ENCODE measurements at places on chromosomes 1 and 21.
A peak's percentile ranks its signal among the peaks of the same experiment; 100 is the strongest.

- DNase-seq = no peak
These were observed 21.8 kb upstream of the HSD3B1 start for GRCh38 chr1:119485201-119485600.

DNA sequence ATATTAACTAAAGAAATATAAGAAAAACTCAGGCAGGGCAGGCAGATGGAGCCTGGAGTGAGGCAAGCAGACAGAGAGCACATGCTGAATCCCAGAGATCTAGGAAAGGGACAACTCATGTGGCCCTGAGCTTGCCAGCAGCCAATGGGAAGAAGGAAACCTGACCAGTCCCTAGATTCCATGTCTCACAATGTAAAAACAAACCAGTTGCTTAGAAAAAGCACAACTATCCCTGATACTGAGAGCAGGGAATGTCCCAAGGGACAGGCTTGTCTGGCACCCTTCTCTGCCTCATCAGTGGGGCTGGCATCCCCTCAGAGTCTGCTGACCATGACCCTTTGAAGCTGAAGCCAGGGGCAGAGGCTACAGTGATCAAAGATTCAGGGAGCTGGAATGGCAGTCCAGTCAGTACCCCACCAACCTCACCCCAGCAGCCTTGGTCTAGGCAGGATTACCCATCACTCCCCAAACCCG lies 27.8 kb downstream of the HSPG2 start:
- peak; percentile 59 for DNase-seq

GRCh38 chr1:28127617-28128257 lies 39.3 kb upstream of the EYA3 start:
- DNase-seq = no peak

GRCh38 chr1:11280719-11281376 lies 7.8 kb downstream of the UBIAD1 start:
- no peak for DNase-seq

- no peak for DNase-seq
These were observed 11.2 kb downstream of the URB1 start for GRCh38 chr21:32381571-32381970.

DNA sequence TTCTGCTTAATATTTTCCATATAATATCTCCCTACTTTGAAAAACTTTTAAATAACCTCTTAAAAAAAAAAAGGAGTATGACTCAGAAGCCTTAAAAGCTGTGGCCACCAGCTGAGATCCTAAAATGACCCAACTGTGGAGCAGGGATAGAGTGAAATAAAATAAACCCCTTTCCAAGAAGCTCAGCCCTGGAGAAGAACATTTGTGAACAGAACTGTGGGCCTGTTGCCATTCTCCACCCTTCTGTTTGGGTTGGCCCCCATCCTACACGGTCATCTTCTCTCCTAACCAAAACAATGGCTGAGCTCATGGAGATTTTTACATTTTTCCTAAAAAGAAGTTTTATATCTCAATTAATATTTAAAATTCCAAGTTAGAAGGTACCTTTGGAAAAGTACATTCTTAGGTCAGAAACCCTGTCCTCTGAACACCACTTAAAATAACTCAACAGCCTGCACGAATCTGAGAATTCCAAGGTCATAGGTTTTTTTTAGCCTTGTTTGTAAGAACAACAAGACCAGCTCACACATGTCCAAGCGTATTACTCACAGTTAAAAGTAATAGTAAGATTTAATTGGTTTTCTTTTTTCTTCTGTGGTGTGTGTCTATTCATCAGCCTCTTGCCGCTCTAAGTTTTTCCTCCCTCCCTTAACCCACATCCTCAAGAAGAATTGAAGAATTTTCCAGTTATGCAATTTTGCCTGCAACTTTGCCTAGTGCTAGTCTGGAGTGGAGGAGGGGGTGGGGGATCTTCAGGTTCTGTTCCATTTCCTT lies 107.7 kb upstream of the ERRFI1 start:
- DNase-seq = peak; percentile 95

DNA sequence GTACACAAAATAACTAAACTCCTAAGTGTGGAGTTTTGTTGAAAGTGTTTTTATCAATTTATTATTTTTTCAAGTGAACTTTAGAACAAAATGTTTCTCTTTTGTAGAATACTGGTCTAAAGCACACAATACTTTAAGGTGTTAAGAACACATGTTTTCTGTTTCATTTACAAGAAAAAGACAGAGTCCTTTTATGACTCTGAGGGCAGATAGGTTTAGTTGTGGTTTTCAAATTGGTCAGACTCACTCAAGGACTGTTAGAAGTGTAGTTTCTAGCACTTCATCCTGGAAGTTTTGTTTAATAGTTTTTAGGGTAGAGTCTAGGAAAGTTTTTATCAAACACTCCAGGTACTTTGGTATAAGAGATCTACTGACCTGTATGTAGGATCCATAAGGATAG lies 376.5 kb downstream of the LRRIQ3 start:
- no peak for DNase-seq

GRCh38 chr1:152398812-152399698 lies 15.0 kb downstream of the CRNN start:
- no peak for DNase-seq

DNA sequence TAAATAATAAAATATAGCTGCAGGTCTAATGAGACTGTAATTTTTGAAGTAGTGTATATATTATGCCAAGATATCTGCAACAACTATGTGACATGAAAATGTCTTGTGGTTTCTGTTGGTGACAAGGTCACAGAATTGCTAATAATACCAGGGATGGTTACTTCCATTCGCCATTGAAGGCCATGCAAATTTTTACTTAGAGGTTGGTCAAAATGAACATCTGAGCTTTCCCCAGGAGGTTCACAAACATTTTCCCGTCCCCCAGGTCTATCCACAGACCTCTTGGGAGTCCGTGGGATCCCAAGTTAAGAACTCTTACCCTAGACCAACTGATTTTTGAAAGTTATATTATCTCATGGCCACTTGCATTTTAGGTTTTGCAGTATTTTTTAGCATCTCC lies 62.7 kb downstream of the BCL9 start:
- no peak for DNase-seq

DNA sequence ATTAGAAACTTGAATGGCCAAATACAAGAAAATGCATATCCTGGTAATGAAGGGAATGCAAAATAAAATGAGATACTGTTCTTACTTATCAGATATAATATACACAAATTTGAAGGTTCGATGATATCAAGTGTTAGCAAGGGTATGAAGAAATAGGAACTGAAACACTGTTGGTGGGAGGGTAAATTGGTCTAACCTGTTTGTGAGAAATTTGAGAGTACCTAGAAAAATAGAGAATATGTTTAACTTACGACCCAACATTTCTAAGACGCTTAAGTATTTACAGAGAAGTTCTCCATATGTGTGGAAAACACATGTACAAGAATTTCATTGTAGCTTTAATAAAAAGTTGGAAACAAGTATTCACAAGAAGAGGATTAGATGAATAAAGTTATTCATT lies 25.9 kb downstream of the ATG4C start:
- DNase-seq = no peak

DNA sequence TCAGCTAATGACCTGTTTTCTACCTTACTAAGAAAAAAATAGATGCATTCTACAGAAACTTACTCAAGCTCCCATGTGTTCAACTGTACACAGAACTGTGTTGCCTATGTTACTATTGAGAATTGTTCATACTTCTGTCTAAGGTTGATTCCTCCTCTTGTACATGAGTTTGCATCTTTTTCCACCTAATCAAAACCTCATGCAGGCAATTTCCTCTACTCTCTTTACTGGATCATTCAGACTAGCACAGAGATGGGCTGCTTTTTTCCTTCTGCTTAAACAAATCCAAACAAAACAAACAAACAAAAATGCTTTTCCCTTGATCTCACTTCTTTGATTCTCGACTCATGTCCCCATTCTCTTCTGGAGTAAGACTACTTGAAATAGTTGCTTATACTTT lies 58.8 kb upstream of the PTGFR start:
- no peak for DNase-seq

DNA sequence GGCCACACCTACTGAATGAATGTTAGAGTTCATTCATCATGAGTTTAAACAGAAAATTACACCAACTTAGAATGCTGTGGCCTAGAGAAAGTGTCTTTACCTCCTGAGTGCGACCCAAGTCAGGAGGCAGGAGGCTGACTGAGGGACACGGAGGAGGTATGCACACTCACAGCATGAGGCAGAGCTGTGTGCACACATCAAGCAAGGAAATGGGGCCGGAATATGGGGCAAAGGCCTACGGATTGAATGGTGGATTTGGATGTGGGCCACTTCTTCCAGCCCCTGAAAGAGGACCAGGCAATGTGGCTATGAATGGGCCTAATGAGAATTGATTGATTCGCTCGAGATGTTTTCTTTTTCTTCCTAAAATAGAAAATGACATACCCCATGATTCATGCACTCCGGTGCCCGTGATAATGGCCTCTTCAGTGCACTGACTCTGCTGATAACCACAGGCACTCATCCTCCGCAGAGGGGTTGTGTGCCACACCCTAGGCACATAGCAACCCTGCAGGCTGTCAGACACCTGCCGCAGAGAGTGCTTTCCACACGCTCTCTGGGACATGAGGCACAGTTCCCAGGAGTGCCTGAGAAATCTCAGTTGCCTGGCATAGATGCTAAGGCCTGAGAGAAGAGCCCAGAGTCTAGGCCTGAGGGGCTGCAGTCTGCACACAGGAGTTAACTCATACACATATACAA lies 155.5 kb downstream of the GLUL start:
- DNase-seq = no peak

DNA sequence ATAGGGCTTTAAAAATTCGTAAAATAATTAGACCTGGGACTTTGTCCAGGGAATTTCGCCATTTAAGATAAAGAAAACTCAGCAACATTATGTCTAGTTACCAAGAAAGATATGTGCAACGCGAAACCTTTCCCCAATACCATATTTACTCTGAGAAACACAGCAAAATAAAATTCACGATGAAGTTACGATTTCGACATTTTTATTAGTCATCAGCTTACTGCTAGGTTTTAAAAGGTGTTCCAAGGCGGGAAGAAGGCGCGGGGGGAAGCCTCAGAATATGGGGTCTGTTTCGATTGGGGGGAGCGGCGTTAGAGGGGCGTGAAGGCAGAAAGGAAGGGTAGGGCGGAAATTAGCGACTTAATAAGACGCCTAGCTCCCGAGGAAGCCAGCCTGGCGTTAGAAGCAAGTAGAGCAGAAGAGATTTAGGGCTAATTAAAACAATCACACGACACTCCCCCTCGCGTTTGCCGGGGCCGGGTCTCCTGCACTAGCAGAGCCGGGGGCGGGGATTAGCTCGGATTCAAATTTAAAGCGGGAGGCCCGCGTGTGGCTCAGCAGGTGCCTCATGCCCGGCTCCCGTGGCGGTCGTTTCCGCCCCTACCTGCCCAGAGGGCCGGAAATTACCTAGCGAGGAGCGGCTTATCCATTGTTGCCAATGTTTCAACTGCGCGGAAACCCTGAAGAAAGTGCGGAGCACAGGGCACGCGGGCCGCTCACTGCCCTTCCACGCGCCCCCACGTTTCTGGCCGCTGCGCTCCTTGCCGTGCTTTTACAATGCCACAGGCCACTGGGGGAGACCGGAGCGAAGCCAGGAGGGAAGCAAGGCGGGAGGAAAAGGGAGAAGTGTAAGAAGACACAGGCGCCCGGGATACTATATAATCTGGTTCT lies 795 bp upstream of the POU2F1 start:
- peak; percentile 73 for DNase-seq

GRCh38 chr1:93080179-93080823 lies 1.2 kb downstream of the MTF2 start:
- peak; percentile 72 for DNase-seq

DNA sequence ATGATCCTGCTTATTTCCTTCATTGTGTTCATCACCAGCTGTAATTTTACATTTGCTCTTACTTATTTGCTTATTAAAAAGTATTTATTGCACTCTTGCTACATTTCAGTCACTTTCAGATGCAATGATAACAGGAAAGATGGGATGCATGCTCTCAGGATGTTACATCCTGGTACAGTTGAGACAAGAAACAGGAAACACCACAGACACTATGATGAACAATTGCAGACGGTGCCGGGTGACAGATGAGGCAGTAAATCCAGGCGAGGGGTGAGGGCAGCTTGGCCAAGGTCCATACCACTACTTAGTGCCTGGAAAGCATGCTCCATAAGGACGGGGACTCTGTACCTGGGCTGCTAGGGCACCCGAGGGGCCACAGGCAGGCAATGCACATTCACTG lies 156.6 kb upstream of the RAB4A start:
- DNase-seq = peak; percentile 83

GRCh38 chr1:47415728-47416318 lies at the start of gene FOXE3:
FOXE3 (plus strand) TSS chr1:47416285; CDS start chr1:47416316, 31 bp downstream.
- DNase-seq = no peak
